ENCODE measurements at places on chromosomes 2 and 18.

- no peak for DNase-seq
These were observed 402.8 kb upstream of the UBE2E3 start for GRCh38 chr2:180577567-180577966.

DNA sequence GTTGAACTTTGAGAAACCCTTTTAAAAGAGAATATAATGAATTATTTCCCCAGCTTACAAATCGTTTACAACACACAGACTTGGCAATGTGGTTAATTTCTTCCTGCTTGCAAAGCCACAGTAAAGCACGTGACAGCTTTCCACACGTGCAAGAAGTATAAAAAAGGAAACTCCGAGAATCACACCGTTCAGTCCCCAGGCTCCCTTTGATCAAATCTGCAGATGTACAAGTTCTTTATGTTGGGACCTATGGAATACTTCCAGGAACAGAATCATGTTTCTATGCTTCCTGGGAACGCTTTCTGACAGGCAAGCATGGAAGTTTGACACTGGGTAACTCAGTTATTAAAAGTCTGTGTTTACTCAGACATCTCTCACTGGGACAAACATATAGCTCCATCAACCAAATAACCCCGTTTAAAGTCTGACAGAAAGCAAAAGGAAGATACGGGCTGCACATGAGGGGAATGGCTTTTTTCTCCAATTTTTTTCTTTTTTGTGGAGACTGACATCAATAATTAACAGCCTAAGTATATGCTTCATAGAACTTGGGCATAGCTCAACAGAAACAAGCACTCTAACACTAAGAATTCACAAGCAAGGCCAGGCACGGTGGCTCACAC, 134.8 kb downstream of the EIPR1 start:
- no peak for DNase-seq

DNA sequence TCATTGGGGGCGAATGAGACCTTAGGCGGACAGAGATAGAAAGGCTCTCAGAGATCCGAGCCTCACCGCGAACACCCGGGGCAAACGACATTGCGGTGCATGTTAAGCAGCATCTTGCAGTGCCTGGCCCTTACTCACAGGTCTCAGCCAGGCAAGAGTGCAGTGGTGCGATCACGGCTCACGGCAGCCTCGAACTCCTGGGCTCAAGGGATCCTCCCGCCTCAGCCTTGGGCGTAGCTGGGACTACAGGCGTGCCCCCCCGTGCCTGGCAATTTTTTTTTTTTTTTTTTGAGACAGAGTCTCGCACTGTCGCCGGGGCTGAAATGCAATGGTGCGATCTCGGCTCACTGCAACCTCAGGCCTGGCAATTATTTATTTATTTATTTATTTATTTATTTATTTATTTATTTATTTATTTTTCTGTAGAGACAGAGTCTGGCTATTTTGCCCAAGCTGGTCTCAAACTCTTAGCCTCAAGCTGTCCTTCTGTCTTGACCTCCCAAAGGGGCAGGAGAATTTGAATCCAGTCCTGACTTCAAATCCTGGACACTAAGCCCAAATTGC, 1.3 kb downstream of the LAMA3 start:
- no peak for DNase-seq

DNA sequence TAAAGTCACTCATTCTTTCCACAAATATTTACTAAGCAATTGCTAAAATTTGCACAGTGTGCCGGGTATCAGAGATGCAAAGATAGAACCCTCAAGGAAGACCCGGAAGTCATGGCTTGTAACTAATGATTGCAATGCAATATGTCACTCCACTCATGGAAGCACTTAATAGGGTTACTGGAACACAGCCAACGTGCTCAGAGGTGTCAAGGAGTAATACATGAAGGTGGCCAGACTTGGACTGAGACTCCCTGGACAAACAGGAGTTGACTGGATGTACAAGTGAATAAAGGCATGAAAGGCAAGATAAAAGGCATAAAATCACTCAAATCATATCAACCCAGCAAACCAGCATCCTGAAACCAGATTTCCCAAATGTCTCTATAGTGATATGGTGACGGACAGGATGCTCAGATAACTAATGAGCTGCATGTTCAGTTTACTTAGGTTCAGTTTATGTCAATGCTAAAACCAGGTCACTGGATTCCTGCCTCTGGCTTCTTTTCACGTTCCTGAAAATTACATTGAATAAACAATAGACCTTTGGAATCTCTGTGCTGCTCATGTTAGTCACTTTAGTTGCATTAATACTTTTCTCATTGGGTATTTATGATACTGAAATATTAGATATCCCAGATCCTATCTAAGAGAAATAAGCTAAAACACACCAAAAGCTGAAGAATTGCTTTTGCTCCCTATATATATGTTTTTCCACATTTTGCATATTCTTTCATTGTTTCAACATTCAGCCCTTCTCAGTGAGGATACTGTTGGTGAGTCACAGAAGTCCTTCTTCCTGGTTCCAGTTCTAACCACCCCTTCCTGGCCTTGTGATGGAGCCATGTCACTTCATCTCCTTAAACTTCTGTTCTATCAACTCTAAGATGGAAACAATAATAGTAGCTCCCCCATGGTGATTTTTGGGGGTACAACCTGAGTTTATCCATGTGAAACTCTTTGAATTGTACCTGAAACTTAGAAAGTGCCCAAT, 688.9 kb upstream of the ID2 start:
- no peak for DNase-seq

- no peak for DNase-seq
These were observed 161.0 kb downstream of the TRIB2 start for GRCh38 chr2:12877761-12878160.

GRCh38 chr2:229901819-229902218, 20.0 kb downstream of the TRIP12 start:
- DNase-seq = no peak

GRCh38 chr2:203675086-203675485, 31.4 kb upstream of the CD28 start:
- DNase-seq = no peak

GRCh38 chr18:78378983-78379382, 600.6 kb upstream of the SALL3 start:
- no peak for DNase-seq

DNA sequence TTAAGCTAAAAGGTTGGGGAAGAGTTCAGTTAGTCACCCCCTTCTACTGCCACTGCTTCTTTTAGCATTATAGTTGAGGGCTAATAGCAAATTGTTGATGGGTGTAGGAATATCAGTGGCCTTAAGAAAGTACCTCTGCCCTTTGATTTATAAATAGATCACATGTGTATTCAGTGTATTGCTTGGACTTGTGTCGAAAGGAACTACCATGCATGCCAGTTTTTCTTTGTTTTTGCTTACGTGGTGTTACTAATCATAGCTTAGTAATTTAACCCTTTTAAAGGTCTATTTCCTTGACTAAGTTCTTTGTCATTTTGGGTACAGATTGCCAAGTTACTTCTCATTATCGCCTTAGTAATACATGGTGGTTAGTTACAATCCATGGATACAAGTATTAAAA, 85.6 kb downstream of the MIB1 start:
- DNase-seq = no peak

GRCh38 chr2:183219888-183220287, 95.6 kb downstream of the NUP35 start:
- DNase-seq = no peak

- no peak for DNase-seq
These were observed 35.4 kb downstream of the BARD1 start for GRCh38 chr2:214774108-214774507.

- no peak for DNase-seq
These were observed 25.4 kb downstream of the POLE4 start for GRCh38 chr2:74983631-74984392.

- DNase-seq = no peak
These were observed 38.8 kb upstream of the SMAD7 start for GRCh38 chr18:48989304-48990303.

DNA sequence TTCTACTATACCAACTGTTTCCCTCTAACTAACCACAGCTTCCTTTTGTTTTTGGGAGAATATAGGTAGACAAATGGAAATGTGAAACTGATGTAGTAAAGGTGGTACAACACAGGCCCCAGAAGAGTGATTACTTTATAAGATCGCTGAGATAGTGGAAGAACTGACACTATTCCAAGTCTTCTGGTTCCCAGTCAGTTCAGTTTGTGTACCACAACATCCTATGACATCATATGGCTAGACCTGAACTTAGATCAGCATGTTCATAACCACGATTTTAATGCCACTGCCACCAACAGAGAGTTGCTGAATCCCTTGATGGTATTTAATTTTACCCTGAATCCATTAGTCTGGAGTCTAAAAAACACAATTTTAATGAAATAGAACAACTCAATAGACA, 328.9 kb downstream of the GPD2 start:
- DNase-seq = no peak

GRCh38 chr2:172293952-172294351, 133.4 kb upstream of the ITGA6 start:
- no peak for DNase-seq

DNA sequence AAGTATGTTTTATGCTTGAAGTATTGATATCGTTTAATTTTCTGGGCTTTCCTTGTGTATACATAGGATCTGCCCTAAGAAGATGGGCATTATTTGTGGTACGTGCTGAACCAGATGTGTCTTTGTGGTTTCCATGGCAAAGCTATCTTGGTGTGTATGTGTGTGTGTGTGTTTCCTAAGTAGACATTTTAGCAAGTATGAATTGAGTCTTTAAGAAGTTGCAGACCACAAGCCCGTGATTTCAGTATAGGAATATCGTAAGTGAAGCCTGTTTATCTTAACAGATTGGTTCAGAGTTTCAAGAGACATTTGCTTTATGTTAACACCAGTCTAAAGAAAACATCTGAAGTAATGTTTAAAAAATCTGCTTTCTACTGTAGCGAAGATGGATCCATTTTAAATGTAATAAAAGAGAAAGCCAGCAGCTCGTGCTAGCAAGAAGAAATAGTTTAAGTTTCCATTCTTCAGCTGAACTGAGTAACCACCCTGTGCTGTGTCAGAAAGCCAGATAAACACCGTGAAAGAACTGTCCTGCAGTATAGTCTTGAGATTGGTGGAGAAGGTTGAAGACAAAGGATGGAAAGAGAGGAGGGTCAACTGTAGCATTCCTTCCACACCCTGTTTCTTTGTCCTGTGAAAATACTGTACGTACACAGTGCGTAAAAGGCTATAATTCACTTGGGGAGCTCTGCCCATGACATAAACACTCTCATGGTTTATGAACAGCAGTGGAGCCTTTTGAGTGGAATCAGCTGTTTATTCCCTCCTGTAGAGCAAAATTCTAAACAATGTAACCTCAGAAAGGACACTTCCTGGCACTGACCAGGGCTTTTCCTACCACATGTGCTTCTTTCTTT, 91.9 kb upstream of the FOSL2 start:
- DNase-seq = no peak

DNA sequence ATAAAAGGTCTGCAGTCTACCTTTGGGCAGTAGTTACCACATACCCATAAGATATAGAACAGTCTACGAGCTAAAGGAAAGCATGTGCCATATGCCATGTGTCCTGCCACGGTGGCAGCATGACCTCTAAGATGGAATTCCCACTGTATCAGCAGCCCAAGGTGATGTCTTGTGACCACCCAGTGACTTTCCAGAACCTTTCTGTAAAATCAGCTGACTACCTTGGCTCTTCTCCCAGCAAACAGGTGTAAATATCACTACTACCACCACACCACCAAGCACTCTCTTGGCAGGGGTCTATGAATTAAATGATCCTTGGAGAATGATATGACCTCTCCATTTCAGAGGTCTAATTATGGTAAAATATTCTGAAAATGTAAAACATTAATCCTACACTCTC, 99.6 kb downstream of the METTL8 start:
- DNase-seq = no peak

DNA sequence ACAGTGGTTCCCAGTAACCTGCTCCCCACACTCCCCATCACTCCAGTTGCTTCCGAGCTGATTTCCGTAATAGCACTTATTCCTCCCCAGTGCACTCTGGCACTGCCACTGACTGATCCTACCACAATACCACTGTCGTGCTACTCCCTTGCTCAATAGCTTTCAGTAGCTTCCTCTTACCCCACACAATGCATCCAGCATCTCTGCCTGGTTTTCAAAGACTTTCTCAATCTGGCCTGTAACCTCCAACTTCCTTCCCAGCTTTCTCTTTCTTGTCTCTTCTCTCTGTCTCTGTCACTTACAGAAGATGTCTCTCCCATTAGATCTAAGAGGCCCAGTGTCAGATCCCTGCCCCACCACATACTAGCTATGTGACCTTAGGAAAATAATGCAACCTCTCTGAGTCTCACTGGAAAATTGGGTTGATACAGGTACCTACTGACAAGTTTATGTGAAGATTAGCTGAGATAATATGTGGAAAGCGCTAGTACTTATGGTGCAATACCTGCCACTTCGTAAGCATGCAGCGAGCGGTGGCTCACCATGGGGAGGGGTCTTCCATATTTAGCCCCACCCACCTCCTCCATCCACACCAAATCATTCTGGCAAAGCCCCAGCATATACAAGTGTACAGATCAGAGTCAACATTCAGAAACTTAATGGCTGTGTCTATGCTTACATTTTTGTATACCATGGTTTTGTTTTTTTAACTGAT, 36.7 kb downstream of the SFXN5 start:
- no peak for DNase-seq

- no peak for DNase-seq
These were observed 109.9 kb downstream of the MSTN start for GRCh38 chr2:189952536-189953109.

- DNase-seq = no peak
These were observed 487.6 kb upstream of the KLHL29 start for GRCh38 chr2:22897428-22897827.

GRCh38 chr2:214630402-214631045, 179.0 kb downstream of the BARD1 start:
- DNase-seq = no peak

DNA sequence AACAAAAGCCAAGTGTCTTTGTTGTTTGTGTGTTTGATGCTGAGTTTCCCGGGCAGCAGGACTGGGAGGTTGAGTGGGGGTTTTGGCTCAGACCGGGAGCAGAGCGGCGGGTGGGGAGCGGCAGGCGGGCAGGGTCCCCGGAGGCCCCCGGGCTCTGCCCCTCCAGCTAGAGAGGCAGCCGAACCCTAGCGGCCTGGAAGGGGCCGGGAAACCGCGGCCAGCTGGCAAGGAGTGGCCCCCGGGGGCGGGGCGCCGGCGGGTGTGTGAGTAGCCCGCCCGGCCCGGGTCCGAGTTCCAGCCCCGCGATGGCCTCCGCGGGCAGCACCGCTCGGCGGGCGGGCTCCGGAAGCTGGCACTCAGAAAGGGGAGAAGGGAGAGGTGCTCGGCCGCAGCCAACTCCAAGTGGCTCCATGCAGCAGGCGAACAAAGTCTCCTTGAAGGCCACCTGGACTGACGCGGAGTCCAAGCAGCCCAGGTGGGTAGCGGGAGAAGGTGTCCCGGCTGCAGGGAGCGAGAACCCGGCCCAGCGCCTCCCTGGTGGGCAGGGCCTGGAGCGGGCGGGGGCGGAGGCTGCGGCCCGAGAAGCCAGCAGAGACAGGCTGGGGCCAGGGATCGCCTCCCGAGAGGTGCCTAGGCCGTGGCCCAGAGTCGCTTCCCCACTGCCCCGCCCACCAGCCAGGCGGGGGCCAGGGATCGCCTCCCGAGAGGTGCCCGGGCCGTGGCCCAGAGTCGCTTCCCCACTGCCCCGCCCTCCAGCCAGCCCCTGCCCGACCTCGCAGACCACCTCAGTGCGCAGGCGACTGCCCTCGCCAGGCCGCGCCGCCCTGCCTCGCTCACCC, at the start of gene ANKRD53:
Gene ANKRD53 (plus strand): TSS at position 290 of the 839 bp plus-strand sequence. CDS start 16 bp downstream, at position 306.
- DNase-seq = no peak

GRCh38 chr18:56662502-56662901, 11.3 kb downstream of the WDR7 start:
- DNase-seq = no peak

- no peak for DNase-seq
These were observed 5.0 kb downstream of the KCTD1 start for GRCh38 chr18:26543373-26543772.

GRCh38 chr2:204645018-204645773, 99.9 kb downstream of the PARD3B start:
- DNase-seq = no peak

GRCh38 chr2:233021771-233022170, 8.7 kb upstream of the NGEF start:
- no peak for DNase-seq

Data from activated gamma-delta T cell treated with anti-CD3 and anti-CD28 coated beads, Interleukin-2, amount 50 U/mL, for 16 hours (primary cell).